Stimulated activated CD4-positive, alpha-beta T cell treated with anti-CD3 and anti-CD28 coated beads, Interleukin-2, amount 100 ng/mL, for 24 hours (primary cell): ENCODE measurements at places on chromosomes 13 and 19.

GRCh38 chr19:39737891-39738290, at the start of gene CLC:
TSS of gene CLC (minus strand) at chr19:39738029. CDS start at chr19:39737952, 77 bp downstream.
- no peak for DNase-seq

GRCh38 chr19:46366620-46367292, 19.9 kb downstream of the PPP5C start:
- DNase-seq: no peak

DNA sequence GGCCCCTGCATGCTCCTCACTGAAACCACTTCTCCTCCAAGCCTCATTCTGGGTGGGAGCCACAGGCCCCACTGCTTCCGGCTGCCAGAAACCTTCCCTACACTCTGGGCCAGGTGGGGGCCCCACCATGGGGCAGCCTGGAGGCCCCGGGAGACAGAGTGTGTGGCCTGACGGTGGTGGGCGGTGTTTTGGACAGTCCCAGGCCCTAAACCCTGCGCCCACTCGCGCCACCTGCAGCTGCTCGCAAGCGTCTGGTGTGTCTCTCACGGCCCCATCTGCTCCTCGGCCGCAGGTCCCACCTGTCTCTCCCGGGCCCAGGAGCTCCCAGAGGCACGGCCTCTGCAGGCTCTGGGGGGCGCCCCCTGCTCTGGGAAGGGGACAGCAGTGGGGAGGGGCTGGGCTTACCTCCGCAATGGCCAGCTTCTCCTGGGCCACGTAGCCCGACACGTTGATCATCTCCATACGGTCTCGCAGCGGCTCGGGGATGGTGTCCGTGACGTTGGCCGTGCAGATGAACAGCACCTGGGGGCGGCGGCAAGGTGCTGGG, 5.6 kb downstream of the RPL36 start:
- DNase-seq: no peak

DNA sequence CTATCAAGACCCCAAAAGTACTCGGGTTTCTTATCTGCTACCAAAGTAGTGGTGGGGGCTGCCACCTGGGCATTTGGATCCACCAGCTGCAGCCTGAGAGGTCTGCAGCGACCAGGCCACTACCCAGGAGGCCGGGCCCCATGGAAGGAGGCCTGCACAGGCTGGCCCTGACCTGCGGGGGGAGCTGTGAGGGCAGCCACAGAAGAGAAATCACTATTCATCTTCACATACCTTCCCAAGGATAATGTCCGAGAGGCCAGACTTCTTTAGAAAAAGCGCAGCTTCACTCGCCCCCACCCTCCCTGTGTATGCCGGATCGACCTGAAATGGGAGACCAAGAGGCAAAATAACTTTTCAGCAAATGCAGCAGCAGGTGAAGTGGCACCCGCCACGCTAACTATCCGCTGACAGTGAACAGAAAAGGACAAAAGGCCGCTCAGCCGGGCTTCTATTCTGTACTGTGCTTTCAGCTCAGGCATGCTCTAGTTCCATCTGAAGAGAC, 30.1 kb downstream of the EPS15L1 start:
- DNase-seq: peak; percentile 32

- DNase-seq: no peak
Observed at GRCh38 chr19:2629491-2630351, 72.8 kb downstream of the GNG7 start.

GRCh38 chr13:110493613-110494012, 67.9 kb downstream of the RAB20 start:
- DNase-seq: no peak

GRCh38 chr19:29667387-29667783, 2.1 kb downstream of the PLEKHF1 start:
- no peak for DNase-seq
